G401 (cell line): ENCODE measurements at places on chromosomes 5 and 9. TPM values are rescaled to one million over a fixed set of nuclear protein-coding genes. Genes with fewer than 3 reads are reported as not detected.

DNA sequence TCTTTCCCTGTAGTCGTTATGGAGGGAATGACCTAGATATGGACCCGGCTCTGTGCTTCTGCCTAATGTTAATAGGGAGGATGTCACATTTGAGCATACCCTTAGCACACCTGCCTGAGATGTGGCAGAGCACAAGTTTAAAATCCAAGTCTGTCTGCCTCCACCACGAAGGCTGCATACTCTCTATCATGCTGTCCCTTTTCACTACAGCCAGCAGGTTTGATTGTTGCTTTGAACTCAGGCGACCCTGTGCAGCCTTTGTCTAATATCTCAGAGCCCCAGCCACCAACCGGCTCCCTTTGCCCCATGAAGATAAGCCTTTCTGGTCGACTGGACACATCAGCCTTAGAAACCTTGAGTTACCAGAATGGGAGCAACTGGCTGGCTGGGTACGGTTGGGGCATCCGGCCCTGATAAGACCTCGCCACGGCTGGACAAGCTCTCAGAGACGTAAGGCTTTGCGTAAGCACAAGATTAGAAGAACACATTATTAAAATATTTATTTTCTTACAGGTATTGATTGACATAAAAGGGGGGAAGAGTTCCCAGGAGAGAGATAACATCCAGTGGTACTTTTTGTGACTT is 222.0 kb upstream of the TRIM32 start:
- no peak for DNase-seq

DNA sequence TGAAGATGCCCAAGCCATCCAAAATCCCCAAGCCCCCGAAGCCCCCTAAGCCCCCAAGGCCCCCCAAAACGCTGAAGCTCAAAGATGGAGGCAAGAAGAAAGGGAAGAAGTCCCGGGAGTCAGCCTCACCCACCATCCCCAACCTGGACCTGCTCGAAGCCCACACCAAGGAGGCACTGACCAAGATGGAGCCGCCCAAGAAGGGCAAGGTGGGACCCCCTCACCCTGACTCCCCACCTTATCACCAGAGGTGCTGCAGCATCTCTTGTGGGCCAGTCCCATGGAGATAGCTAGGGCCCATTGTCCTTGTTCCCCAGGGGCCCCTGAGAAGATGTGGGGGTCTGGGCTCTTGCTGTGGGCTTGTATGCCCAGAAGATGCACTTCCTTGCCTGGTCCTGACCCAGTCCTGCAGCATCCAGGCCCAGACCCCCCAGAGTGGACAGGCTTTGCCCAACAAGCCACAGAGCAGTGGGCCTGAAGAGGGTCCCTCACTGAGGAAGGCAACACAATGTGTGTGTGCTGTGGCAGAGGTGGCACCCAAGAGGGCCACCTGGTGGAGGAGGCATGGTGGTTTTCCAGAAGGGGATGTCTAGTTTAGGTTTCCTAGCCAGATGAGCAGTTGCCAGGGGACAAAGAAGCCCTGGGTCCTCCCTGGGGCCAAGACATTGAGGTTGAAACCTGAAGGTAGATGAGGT is 84.1 kb downstream of the PHF2 start:
- DNase-seq: no peak

- DNase-seq: no peak
These were observed 81.3 kb downstream of the ANKRD33B start for GRCh38 chr5:10645146-10645545.

GRCh38 chr9:93354451-93354850 is 97.0 kb upstream of the FAM120A start:
- DNase-seq: no peak

The GARIN3 gene
- not detected in 2 replicates for total RNA-seq

The C5orf52 gene
- not detected in 2 replicates for total RNA-seq

The RGS14 gene
- 72.9 and 91.8 TPM in 2 replicates for total RNA-seq

The SPATA31E1 gene
- total RNA-seq: not detected in 2 replicates

GRCh38 chr5:2433086-2433485 is 318.4 kb downstream of the IRX2 start:
- no peak for DNase-seq

The PARP8 gene
- not detected in 2 replicates for total RNA-seq

DNA sequence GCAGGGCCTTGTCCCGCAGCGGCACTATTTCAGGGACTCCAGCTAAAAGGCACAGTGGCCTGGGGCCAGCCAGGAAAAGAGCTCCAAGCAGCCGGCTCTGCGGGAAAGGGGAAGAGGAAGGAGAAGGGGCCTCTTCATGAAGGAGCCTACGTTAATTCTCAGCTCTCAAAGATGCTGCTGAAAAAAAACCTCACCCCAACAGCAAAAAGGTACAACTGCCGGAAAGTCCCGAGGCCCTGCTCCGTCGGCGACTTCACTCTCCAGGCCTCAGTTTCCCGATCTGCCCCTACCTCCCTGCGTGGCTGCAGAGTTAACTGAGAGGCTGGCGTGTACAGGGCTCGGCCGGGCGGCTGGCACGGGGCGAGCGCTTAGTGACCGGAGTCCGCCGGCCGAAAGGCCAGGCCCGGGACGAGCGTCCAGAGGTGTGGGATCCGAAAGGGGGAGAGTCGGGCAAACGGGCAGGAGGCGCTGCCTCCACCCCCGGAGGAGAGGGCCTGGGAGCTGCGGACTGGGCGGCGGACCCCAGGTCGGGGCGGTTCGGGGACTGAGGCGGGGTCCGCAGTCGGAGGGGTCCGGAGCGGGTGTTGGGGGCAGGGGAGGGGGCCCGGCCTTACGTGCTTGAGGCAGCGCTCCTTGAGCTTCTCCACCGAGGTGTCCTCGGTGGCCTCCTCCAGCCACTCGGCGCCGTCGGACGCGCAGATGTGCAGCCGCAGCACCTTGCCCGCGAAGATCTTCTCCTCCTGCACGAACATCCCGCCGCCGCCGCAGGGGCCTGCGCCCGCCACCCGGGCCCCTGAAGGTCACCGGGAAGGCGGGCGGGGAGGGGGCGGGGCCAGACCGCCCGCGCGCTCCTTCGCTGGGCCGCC is 529 bp downstream of the UBAC1 start:
- peak; percentile 25 for DNase-seq

DNA sequence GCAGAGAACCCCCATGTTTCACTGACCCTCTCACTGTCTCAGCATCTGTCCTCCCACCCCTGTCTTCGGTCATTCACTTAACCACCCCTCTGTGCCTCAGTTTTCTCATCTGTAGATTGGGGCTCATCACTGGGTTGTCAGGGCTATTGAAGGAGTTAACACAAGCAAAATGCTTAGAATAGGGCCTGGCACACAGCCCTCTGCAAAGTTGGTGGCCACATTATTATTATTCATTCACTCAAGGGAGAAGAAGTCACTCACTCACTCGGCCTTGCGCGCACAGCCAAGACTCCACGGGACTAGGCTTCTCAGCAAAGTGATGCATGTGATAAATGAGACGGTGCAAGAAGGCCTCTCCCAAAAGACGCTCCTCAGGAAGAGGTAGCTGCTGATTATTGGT is 8.0 kb downstream of the PDGFRB start:
- no peak for DNase-seq

DNA sequence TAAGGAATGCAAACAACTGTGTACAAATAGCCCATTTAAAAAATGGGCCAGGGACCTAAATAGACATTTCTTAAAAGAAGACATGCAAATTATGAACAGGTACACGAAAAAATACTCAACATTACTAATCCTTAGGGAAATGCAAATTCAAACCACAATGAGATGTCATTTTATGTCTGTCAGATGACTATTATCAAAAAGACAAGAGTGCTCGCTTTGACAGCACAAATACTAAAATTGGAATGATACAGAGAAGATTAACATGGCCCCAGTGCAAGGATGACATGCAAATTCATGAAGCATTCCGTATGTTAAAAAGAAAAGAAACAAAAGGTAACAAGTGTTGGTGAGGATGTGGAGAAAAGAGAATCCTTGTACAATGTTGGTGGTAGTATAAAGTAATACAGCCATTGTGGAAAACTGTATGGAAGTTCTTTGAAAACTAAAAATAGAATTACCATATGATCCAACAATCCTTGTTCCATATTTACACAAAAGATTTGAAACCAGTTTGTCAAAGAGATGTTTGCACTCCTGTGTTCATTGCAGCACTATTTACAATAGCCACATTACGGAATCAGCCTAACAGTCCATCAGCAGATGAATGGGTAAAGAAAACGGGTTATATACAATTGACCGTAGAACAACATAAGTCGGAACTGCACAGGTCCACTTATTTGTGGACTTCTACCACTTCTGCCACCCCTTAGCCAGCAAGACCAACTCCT is 47.2 kb upstream of the PCAT7 start:
- DNase-seq: no peak
